Ovary (tissue), 10 donors: ENCODE measurements at places on chromosomes 5 and 9. TPM values are rescaled to one million over a fixed set of nuclear protein-coding genes. Genes with fewer than 3 reads are reported as not detected.
A peak's percentile ranks its signal among the peaks of the same experiment; 100 is the strongest.

NUTM2G gene
- not detected for total RNA-seq

CCL27 gene
- total RNA-seq = not detected

HDAC3 gene
- 49.4 TPM for total RNA-seq

SAP30L gene
- 63.1 TPM for total RNA-seq

HMMR gene
- total RNA-seq = 0.30 TPM

DNA sequence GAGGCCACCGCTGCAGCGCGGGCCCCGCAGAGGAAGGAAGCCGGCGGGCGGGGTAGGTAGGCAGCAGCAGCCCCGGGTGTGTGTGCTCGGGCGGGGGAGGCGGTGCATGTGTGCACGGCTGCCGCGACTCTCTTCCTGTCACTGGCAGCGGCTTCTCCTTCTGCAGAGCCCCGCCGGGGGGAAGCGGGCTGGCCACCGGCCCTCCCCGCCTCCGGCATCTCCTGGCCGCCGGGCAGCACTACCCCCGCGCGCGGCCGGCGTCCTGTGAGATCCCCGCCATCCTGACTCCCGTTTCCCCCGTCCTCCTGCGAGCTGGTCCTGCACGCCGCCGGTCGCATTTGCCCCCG lies 315 bp downstream of the PIK3R1 start:
- DNase-seq = no peak

DNA sequence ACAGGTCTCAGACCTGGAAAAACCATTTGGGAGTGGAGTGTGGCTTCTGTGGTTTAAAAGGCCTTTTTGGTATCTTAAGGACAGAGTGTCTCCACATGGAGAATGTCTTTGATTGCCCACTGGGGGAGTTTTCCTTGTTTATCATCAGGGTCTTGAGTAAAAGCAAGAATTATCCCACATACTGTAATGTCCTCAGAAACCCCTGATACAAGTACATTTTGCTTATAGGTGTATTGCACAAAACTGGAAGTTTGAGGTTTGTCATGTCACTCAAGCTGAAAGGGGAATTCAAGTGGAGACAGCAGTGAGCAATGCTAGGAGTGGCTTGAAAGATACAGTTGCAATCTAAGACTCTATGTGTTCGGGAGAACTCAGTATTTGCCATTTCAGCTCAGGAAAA lies 62.7 kb upstream of the GRAMD2B start:
- DNase-seq = no peak

DNA sequence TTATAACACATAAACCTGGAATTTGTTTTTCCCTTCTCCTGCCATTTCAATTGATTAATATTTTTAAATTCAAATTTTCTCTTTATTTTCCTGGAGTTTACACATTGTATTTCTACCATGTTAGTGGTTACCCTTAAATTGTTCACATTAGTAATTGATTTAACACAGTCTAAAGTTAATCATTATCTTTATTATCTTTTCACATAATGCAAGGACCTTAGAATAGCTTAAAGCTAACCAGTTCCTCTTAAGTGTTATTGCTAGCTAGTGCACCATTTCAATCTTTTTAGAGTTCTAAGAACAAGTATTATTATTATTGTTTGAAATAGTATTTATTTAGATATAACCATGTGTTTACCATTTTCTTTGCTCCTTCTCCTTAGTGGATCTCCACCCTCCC lies 251.2 kb upstream of the FBXL7 start:
- DNase-seq = no peak

DNA sequence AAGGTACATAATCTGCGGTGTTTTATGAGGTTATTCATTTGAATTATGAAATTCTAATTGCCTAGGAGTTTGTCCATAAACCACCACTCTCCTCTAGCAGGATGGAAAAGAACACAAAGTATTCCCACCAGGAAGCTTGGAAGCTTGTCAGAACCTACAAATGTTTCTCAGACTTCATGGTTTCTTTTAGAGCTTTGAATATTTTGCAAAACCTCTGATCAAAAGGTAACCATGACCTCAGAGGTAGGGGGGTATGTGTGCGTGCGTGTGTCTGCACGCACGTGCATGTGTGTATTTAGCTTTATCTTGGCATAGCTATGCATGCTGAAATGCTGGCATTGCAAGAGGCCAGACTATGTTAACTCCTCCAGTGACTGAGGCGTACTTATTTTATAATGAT lies 847.0 kb downstream of the TLE1 start:
- no peak for DNase-seq

GRCh38 chr5:98713027-98713426 lies 60.4 kb upstream of the RGMB start:
- no peak for DNase-seq

DNA sequence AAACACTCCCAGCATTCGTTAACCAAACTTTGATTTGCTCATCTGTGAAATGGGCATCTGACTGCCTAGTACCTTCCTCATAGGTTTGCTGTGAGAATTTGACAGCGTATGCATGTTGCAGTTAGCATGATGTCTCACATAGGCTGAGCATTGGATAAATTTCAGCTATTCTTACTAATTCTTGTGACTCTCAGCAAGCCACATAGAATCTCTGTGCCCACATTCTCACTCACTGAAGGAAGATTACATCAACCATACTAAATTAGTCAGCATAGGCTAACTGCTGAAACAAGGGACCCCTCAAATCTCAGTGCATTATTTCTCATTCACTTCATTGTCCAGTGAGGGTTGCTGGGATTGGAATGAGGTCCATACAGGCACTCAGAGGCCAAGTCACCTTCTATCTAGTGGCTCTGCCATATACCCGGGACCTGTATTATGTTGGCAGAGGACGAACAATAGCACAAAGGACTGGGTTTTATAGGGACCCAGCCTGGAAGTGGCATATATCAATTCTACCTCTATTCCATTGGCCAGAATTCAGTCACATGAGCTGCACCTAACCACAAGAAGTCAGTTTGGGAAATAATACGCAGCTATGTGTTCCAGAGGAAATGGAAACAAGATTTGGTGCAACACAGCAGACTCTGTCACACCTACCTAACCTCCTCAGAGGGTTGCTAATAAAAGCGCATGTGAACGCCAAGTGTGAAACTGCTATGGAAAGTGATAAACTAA lies 4.2 kb upstream of the PTGER4 start:
- DNase-seq = no peak

- no peak for DNase-seq
Measured at GRCh38 chr9:76310577-76310976, 83.6 kb downstream of the RFK start.

- DNase-seq = no peak
Measured at GRCh38 chr9:115212125-115212605, 94.2 kb upstream of the TNC start.

GRCh38 chr5:35919191-35919590 lies 19.2 kb downstream of the CAPSL start:
- DNase-seq = no peak

GRCh38 chr9:126326228-126327005 lies at the start of gene MVB12B:
Gene MVB12B, plus strand, starts transcription at chr9:126326829. Its CDS starts 101 bp downstream, at chr9:126326930.
- DNase-seq = peak; percentile 67

- DNase-seq = no peak
Measured at GRCh38 chr5:122031836-122032235, 46.2 kb downstream of the LOX start.

GRCh38 chr5:112121258-112121657 lies 297.8 kb downstream of the EPB41L4A start:
- DNase-seq = no peak

DNA sequence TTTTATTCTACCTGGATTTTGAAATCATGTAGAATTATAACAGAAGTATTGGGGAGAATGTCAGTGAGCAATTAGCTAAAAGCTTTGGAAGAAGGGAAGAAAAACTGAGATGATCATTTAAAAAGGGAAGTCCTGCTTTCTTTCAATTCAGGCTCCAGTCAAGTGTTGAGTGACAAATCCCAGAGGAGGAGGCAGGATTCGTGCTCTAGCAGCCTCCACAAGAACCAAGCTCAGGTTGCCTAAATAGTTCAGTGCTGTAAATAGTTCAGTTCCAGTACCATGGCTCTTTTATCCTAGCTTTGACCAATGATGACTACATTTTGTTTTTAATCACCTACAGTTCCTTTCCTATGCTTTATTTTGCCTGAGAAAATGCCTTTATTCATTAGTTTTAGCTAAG lies 204.9 kb upstream of the NREP start:
- DNase-seq = no peak

DNA sequence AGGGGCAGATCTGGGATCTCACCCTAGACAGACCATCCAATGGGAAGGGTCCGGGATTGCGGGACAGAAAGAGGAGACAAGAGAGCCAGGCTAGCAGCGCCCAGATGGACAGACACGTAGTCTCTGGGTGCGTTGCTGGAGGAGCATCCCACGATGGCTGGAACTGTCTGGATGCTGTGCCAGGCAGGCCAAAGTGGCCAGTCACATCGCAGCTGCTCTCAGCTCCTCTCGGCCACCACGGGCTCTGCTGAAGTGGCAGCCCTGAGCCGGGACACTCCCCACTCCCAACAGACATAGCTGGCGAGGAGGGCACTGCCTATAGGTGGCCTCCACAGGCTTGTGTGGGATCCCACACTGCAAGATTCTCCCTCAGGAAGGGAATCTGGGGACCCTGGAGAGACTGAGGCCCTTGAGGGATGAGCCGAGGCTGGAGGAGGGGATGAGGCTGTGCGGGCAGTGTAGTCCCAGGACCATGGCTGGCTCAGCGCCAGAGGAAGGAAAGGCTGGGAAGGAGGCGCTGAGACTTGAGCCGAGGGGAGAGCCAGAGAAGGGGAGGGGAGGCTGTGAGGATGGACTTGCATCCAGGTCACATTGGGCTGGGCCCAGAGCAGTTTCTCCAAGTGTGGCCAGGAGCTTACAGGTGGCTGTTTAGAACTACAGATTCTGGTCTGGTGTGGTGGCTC lies 10.3 kb upstream of the WDR5 start:
- DNase-seq = no peak

DNA sequence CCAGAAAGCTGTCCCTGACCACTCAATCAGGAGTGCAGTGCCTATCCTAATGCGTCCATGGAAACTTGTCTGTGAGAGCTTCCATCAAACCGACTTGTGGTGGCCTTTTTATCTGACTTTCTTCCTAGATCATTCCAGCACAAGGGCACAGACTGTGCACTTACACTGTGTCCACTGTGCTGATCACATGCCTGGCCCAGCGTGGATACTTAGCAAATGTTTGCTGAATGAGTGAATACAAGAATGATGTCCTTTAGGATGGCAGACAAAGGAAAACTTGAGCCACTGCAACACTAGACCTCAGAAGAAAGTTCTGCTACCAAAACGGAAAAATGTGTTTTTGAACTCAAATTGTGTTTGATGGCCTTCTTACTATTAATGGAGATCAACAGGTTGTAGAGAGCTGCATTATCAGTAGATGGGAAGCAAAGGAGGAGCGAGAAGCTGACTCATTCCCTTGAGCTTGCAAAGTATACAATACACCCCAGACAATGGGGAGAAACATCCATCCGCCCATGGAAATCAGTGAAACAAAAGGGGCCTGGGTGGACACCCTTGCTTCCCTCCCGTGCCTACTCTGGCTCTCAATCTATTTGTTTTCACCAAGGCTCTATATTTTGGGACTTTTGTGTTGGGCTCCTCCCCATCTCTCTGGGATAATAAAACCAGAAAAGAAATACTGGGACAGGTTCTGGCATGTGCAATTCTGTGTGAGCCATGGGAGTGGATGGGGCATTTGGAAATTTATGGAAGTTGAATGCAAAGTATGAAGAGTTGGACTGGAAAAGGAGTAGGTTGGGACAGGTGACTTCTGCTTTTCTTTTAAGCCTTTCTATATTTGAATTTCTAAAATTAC lies 76.2 kb upstream of the ZFAND5 start:
- DNase-seq = no peak

- DNase-seq = no peak
Measured at GRCh38 chr9:3949744-3950143, 350.1 kb downstream of the GLIS3 start.

GRCh38 chr5:151130922-151131891 lies 26.4 kb downstream of the ANXA6 start:
- DNase-seq = no peak

GRCh38 chr9:9283159-9283986 lies 1329.4 kb downstream of the PTPRD start:
- no peak for DNase-seq

DNA sequence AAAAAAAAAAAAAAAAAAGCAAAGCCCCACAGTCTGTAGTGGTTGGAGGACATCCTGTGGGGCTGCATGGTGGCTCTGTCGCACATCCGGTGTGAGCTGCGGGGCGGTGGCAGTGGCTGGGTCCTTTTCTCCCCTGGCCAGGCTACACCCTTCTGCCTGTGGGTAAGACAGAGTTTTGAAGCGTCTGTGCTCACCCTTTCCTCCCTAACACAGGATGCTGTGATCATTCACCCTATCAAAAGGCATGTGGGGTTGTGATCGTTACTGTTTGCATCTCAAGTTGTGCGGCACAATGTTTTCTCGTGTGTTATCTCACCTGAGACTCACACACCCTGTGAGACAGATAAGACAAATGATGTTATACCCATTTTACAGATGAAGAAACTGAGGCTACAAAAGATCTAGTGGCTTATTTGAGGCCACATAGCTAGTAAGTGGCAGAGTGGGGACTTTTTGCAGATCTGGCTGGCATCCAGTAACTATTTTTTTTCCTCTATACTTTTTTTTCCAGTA lies 17.5 kb downstream of the IRF1 start:
- no peak for DNase-seq
